ENCODE measurements at places on chromosomes 13 and 19. TPM values are rescaled to one million over a fixed set of nuclear protein-coding genes. Genes with fewer than 3 reads are reported as not detected.

The NKG7 gene
- not detected for polyA plus RNA-seq

The FCGBP gene
- polyA plus RNA-seq = 0.62 TPM

The IGFL3 gene
- 0.66 TPM for polyA plus RNA-seq

The GPR18 gene
- polyA plus RNA-seq = not detected

The RXFP2 gene
- polyA plus RNA-seq = not detected

The ZNF709 gene
- 0.04 TPM for polyA plus RNA-seq

The HS6ST3 gene
- not detected for polyA plus RNA-seq

The ZNF181 gene
- 14.2 TPM for polyA plus RNA-seq

The C19orf85 gene
- polyA plus RNA-seq = not detected

GRCh38 chr19:11506101-11506555 lies 489 bp upstream of the ZNF653 start:
- DNase-seq = no peak

- DNase-seq = peak; percentile 23
Measured at GRCh38 chr19:29098863-29099481, 114.0 kb downstream of the UQCRFS1 start.

DNA sequence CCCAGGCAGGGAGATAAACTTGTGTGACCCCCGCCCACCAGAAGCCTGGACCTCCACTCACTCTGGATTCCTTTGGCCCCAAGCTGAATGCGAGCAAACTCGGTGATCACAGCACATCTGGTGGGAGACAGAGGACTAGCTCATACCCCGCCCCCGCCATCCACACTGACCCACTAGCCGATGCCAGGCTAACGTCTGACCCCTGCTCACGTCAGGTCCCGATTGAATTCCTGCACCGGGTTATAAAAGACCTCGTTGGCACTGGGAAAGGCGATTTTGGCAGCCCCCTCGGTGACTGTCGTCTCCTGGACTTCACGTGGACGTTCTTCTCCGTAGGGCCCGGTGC lies 631 bp downstream of the TRMT1 start:
- no peak for DNase-seq

- DNase-seq = no peak
Measured at GRCh38 chr13:107964395-107964794, 250.9 kb downstream of the LIG4 start.

DNA sequence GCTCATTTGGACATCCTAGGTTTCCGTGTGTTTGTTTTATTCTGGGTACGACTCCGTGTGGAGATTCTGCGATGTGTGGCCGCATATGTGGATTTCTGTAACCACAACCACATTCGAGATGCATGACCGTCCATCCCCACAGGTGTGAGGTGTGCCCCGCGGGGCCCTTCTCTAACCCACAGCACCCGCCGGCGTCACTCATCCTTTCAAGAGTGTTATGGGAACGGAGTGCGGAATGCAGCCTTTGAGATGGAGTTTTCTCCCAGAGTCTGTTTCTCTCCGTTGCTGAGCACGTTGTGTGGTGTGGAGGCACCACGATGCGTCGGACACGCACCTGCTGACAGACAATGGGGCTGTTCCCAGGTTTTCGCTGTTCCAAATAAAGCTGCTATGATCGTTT lies 40.0 kb downstream of the C13orf46 start:
- DNase-seq = no peak

- no peak for DNase-seq
Measured at GRCh38 chr13:90824032-90824431, 523.5 kb upstream of the MIR17HG start.

DNA sequence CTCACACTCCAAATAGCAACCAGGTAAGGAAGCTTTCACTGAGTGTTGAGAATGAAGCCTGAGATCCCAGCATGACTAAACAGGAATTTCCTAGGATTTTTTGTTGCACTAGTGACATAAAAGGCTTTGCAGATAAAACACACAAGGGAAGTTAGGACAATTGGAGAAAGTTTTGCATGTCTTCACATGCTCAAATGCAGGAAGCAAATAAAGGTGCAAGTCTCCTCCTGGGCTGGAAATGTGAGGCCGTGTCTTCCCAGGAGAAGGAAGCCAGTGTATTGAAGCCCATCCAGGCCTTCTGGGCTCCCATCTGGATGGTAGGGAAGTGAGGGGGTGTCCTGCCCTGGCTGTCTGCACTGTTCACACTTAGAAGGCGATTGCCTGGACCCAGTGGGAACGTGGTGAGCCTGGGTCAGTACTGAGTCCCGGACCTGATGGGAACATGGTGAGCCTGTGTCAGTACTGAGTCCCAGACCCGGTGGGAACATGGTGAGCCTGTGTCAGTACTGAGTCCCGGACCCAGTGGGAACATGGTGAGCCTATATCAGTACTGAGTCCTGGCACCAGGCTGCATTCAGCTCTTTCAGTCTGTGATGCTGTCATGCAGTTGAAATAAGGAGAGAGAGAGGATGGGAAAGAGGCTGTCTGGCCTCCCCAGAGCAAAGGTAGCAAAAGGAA lies 38.7 kb downstream of the SIAH3 start:
- DNase-seq = no peak

DNA sequence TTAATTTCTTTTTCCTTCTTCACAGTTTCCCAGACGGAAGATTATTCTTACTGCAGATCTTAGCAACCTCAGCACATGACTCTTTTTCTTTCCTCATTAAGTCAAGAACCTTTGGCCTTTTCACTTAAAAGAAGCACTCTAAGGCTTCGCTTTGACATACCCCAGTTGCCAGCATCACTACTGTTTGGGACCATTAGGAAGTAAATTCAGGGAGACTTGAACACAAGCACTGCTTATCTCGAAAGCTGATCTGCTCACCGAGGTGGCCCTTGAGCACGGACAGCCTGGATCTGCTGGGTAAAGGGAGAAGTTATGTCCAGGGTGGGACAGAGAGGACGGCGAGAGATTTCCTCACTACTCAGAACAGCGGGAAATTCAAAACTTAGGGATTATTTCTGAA lies 151.4 kb upstream of the RNF113B start:
- DNase-seq = no peak

- no peak for DNase-seq
Measured at GRCh38 chr19:35303357-35303915, 11.5 kb downstream of the MAG start.

DNA sequence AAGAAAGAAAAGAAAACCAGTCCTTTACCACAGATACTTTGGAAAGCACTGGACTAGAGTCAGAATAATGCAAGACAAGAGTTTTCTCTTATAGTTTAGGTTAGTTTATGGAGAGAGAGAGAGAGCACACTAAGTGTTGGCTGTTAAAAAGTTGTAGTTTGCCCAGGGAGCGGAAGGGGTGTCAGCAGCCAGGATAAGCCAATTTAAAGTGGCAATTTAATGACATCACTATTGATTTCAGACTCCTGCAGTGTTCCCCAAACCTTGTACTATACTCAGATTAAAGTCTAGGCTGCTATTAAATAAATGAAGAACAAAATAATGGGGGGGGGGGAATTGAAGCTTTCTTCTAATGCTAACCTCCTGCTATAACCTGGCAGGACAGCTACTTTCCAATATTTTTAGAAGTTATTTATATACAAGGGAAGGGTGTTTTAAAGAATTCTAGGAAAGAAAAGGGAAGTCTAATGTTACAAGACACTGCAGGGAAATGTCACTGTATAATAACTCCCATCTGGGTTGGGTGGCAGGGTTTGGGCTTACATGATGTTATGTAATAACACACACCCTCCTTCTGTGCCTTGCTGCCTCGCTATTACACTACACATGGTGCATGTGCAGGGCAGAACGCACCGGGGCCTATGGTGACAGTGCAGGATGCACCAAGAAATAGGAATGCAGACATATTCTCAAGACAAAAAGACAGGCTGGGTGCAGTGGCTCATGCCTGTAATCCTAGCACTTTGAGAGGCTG lies 19.9 kb downstream of the TPT1 start:
- DNase-seq = no peak

- DNase-seq = no peak
Measured at GRCh38 chr13:97979051-97979450, 25.6 kb downstream of the IPO5 start.

DNA sequence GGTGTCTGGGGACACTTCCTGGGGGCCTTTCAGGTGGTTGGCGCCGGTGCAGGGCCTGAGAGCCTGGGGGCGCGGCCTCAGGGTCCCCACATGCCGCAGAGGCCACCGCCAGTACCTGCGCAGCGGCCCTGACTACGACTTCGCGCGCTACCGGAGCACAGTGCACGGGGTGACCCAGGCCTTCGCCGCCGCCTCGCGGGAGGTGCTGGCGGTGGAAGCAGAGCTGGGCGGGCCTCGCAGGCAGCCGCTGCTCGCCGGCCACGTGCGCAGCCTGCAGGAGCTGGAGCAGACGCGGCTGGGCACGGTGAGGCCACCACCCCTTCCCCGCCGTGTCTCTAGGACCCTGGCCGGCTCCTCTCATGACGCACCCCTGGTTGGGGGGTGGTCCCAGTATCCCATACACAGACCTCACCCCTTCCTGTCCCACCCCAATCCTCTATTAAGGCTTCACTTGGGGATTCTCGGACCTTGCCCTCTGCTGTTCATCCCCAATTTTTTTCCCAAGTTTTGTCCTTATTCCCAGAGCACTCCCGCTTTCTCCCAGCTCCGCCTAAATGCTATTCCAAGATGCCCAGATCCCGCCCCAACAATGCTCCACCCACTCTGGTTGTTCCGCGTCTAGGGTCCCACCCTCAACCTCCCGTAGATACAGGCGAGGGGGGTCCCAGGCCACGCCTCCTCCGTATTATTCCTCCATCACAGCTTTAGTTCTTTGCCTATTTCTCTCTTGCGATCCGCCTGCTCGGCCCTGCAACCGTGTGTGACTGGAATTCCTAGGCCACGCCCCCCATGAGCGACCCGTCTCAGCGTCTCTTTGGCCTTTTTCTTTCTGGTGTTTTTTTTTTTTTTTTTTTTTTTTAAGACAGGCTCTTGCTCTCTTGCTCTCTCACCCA lies 1.0 kb downstream of the REX1BD start:
- DNase-seq = peak; percentile 51

- peak; percentile 76 for DNase-seq
Measured at GRCh38 chr13:24221007-24221406, 60.5 kb downstream of the SPATA13 start.

Data from A549 (cell line).